Esophagus muscularis mucosa (tissue), 4 donors: ENCODE measurements at places on chromosomes 4 and X. TPM values are rescaled to one million over a fixed set of nuclear protein-coding genes. Genes with fewer than 3 reads are reported as not detected.

DNA sequence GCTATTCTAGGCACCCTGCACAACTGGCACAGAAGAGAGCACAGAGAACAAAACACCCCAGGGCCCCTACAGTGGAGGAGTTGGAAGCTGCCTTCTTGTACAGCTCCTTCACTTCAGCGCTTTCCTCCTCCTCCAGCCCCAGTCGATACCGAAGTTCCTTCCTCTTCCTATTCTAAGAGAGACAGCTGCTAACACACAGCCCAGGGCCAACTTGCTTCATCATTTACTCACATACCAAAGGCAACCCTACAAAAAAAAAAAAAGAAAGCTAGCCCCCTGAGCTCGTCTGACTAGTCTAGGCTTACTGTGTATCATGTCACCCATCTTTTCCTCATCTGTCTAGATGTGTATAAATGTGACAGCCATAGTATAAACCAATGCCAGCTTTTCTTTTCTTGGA is 64.5 kb downstream of the MID1 start:
- H3K27me3 ChIP-seq, result no peaks in the 10 kb centered on the region
- no peak overlapping the region for H3K27ac ChIP-seq
- H3K4me3 ChIP-seq, result no peak overlapping the region
- DNase-seq, result no peak

DNA sequence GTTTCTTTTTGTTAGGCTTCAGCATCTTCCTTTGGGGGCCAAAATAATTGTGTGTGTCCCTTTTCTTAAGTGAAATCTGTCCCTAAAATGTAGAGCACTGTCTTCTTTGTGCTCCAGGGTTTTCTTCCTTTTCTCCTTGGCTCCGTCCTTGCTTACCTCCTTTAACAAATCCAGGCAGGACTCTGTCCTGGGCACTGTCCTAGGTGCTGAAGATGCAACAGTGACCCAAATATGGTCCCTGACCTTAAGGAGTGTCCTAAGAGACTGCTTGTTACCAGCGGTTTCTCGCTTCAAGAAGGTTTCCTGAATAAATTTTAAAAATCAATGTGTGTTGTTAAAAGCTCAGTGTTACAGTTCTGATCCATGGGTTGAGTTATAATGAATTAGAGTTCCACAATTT is 471.8 kb downstream of the KCNIP4 start:
- H3K4me3 ChIP-seq, result no peak overlapping the region
- DNase-seq, result no peak
- H3K4me1 ChIP-seq, result no peaks in the 10 kb centered on the region

DNA sequence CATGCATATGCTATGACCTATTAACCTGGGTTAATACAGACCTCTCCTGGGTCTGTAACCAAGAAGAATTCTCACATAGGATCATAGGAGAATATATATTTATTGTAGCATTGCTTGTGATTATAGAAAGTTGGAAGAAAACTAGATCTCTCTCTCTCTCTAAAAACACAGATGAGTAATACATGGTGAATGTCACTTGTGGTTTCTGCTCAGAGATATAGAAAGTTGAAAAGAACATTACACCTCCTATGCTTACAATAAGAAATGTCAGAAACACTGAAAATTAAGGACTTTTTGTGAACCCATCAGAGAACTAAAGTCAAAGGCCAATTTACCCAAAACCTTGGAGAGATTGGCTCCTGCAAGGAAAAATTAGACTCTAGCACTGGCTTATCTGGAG is 1389.5 kb downstream of the FAM133A start:
- H3K27me3 ChIP-seq, result no peaks in the 10 kb centered on the region
- H3K4me1 ChIP-seq, result no peaks in the 10 kb centered on the region
- no peak for DNase-seq
- no peak overlapping the region for H3K27ac ChIP-seq
- H3K36me3 ChIP-seq, result no peaks in the 10 kb centered on the region

GRCh38 chr4:153759407-153760316 is at the start of gene RNF175:
Gene RNF175, minus strand, starts transcription at chr4:153760024. Its CDS starts 162 bp downstream, at chr4:153759862.
- H3K36me3 ChIP-seq, result no peaks in the 10 kb centered on the region
- H3K4me3 ChIP-seq, result peak within 1 kb of the TSS; percentile 61
- peaks cover 13% of the 10 kb centered on the region for H3K4me1 ChIP-seq
- no peak within 1 kb of the TSS for H3K27ac ChIP-seq

DNA sequence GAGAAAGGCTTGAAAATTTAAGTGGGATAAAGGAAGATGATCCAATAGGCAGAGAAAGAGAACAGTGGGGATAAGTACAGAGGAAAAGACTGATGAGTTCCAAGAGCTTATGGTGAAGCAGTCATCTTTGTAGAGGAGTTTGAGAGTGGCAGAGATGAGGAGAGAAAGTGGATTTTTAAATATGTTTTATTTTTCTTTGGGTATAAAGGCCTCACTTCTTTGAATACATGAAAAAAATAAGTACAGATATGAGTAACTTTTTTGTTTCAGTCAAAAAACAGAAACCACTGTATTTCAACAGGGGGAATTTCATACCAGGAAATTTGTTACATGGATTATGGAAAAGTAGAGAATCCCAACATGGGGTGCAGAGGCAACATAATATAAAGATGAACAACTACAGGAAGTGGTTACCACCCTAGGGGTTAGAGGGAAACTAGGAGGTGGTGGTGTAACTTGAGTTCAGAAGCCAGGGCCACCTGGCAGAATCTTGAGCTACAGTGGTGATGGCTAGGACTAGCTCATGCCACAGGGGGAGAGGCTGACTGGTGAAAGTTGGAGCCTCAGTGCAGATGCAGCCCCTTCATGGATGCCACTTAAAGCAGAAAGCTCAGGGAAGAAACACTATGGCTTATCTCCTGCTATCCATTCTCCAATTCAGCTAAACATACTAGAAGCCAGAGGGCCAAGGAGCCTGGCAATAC is 3.4 kb upstream of the CYBB start:
- no peaks in the 10 kb centered on the region for H3K27me3 ChIP-seq
- no peak overlapping the region for H3K4me3 ChIP-seq
- no peaks in the 10 kb centered on the region for H3K4me1 ChIP-seq
- no peaks in the 10 kb centered on the region for H3K36me3 ChIP-seq

DNA sequence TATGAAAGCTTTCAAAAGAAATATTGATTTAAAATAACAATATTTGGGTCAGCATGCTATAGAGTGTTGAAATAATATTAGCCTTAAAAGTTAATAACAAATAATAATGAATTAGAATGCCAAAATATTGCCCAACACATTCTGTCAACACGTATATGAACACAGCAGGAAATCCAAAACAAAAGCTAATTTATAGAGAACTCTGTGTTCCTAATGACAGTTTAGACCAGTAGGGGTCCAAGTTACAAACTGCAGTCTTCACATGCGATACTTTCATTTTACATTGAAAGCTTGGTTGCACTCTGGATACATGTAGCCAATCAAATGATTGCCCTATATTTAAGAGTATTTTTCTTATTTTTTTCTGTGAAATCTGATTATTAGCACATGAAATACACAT is 274.4 kb downstream of the DCTD start:
- H3K4me1 ChIP-seq, result peaks cover 6% of the 10 kb centered on the region
- no peaks in the 10 kb centered on the region for H3K27me3 ChIP-seq
- no peak for DNase-seq
- H3K4me3 ChIP-seq, result no peak overlapping the region
- no peak overlapping the region for H3K27ac ChIP-seq

DNA sequence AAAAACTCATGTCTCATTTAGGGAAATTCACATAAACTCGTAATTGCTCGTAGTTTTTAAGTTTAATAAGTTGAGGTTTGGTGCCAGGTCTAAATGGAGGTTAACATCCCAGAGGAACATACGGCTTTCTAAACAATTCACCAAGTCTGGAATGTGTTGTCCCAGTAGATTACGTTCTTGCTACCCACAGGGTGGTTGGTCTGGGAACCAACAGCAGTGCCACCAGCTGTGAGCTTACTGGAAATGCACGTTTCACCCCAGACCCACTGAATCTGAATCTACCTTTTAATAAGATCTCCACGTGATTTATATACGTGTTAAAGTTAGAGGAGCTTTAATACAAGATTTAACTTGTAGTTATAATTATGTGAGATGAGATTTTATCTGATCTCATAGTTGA is 134.3 kb downstream of the BMPR1B start:
- H3K36me3 ChIP-seq, result no peaks in the 10 kb centered on the region
- peaks cover 25% of the 10 kb centered on the region for H3K4me1 ChIP-seq
- no peak overlapping the region for H3K27ac ChIP-seq
- no peak overlapping the region for H3K4me3 ChIP-seq
- no peak for DNase-seq

DNA sequence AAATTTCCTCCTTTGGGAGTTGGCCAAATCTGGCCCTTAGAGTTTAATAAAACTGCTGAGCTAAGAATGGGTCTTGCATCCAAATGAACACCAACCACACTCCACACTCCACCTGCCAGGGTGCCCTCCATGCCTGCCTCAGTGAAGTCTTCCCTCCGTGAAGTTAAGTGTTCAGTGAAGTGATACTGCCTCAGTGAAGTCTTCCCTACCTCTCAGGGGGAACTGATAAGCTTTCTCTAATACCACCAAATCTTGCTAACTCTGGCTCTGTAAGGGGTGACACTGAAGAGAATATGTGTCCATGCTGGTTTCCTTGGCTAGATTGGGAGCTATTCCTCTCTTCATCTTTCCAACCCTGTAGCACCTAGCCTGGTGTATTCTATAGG is 27.9 kb downstream of the MED28 start:
- H3K27me3 ChIP-seq, result no peaks in the 10 kb centered on the region
- no peaks in the 10 kb centered on the region for H3K4me1 ChIP-seq
- no peak overlapping the region for H3K4me3 ChIP-seq
- no peaks in the 10 kb centered on the region for H3K36me3 ChIP-seq
- H3K27ac ChIP-seq, result no peak overlapping the region

DNA sequence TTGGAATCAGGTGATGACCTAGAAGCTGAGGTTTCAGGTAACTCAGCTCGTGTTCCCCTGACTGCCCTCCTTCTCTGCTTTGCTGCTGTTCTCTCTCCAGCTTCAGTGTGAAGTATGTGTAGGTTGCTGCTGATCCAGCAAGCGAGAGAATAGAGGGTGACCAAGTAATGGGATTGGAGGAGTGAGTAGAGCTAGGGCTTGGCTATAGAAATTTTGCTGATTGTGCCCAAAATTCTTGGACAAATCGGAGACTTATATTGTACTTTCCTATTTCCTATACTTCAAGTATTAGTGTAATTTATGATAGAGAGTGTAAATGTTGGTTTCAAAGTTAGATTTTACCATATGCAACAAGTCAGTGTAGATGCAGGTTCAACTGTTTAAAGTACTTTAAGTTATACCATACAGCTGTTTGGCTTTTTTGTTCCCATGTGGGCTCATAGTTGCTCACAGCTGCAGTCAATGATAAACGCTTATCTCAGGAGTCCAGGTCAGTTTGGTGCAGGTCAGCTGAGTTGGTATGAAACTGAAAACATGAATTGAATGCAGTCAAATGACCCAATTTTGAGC is 48.0 kb downstream of the RAPGEF2 start:
- H3K27me3 ChIP-seq, result no peaks in the 10 kb centered on the region
- H3K4me3 ChIP-seq, result no peak overlapping the region
- H3K36me3 ChIP-seq, result no peaks in the 10 kb centered on the region
- no peak overlapping the region for H3K27ac ChIP-seq
- H3K4me1 ChIP-seq, result peaks cover 37% of the 10 kb centered on the region

DNA sequence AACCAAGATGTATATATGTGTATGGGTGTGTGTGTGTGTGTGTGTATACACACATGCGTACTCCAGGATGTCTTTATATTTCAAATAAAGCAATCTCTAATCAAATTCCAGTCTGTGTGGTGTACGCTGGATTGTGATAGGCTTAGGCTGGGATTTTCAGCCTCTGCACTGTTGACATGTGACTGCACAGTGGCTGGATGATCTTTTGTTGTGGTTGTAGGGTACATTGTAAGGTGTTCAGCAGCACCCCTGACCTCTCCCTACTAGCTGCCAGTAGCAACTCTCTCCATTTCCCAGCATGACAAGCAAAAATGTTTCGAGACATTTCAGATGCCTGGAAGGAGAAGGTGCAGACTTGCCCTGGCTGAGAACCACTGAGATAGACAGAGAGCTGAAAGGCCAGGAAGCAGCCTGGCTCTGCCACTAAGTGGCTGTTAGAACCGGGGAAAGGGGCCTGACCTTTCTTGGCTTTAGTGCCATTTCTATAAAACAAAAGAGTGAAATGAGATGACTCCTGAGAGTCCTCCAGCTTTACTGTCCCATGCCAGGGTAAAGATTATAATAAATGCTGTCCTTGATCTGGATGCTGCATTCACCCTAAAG is 10.5 kb downstream of the PGM2 start:
- peaks cover 10% of the 10 kb centered on the region for H3K4me1 ChIP-seq
- DNase-seq, result no peak
- no peaks in the 10 kb centered on the region for H3K27me3 ChIP-seq
- peaks cover 78% of the 10 kb centered on the region for H3K36me3 ChIP-seq
- peak overlapping the region; percentile 47 for H3K27ac ChIP-seq

- H3K4me1 ChIP-seq, result no peaks in the 10 kb centered on the region
- no peak overlapping the region for H3K4me3 ChIP-seq
- no peaks in the 10 kb centered on the region for H3K27me3 ChIP-seq
- H3K36me3 ChIP-seq, result no peaks in the 10 kb centered on the region
- H3K27ac ChIP-seq, result no peak overlapping the region
- DNase-seq, result no peak
These were observed 2086.5 kb upstream of the TENM3 start for GRCh38 chr4:180156684-180157083.

- DNase-seq, result no peak
- no peaks in the 10 kb centered on the region for H3K27me3 ChIP-seq
- H3K4me3 ChIP-seq, result no peak overlapping the region
- H3K36me3 ChIP-seq, result no peaks in the 10 kb centered on the region
These were observed 22.3 kb upstream of the HOPX start for GRCh38 chr4:56703378-56703777.

GRCh38 chr4:43990963-43991362 is 457.6 kb downstream of the KCTD8 start:
- no peak overlapping the region for H3K27ac ChIP-seq
- H3K36me3 ChIP-seq, result no peaks in the 10 kb centered on the region
- H3K4me1 ChIP-seq, result no peaks in the 10 kb centered on the region
- no peaks in the 10 kb centered on the region for H3K27me3 ChIP-seq
- DNase-seq, result no peak

- no peaks in the 10 kb centered on the region for H3K4me1 ChIP-seq
- H3K27me3 ChIP-seq, result no peaks in the 10 kb centered on the region
- DNase-seq, result no peak
- no peak overlapping the region for H3K27ac ChIP-seq
These were observed 17.8 kb downstream of the ZDHHC9 start for GRCh38 chrX:129825746-129826505.

- no peaks in the 10 kb centered on the region for H3K36me3 ChIP-seq
- H3K4me1 ChIP-seq, result no peaks in the 10 kb centered on the region
These were observed 1442.8 kb upstream of the PCDH7 start for GRCh38 chr4:29277381-29277780.

DNA sequence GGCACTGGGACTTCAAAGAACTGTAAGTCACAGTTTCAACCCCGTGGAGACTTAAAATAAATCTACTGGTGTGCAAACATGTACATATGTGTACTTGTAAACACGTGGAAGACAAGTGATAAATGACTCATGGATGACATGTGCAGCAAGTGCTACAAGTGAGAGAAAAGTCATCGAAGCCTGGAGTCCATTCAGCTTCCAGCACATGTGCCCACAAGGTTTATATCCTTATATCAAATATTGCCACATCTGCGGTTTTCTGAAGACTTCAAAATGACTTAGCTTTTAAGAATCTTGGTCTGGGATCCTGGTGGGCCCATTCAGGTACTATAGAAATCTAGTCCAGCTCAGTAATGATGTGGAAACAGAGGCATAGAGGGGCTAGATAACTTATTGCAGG is 33.0 kb upstream of the TTC29 start:
- no peaks in the 10 kb centered on the region for H3K4me1 ChIP-seq
- H3K27me3 ChIP-seq, result no peaks in the 10 kb centered on the region
- no peak overlapping the region for H3K4me3 ChIP-seq
- H3K36me3 ChIP-seq, result no peaks in the 10 kb centered on the region
- DNase-seq, result no peak

GRCh38 chr4:22339491-22339890 is 176.4 kb downstream of the ADGRA3 start:
- no peak for DNase-seq
- H3K27ac ChIP-seq, result no peak overlapping the region
- H3K4me1 ChIP-seq, result no peaks in the 10 kb centered on the region
- H3K27me3 ChIP-seq, result no peaks in the 10 kb centered on the region

The CRMP1 gene
- 1.7 TPM for total RNA-seq
